ENCODE measurements at places on chromosomes 4 and X.
A peak's percentile ranks its signal among the peaks of the same experiment; 100 is the strongest.

DNA sequence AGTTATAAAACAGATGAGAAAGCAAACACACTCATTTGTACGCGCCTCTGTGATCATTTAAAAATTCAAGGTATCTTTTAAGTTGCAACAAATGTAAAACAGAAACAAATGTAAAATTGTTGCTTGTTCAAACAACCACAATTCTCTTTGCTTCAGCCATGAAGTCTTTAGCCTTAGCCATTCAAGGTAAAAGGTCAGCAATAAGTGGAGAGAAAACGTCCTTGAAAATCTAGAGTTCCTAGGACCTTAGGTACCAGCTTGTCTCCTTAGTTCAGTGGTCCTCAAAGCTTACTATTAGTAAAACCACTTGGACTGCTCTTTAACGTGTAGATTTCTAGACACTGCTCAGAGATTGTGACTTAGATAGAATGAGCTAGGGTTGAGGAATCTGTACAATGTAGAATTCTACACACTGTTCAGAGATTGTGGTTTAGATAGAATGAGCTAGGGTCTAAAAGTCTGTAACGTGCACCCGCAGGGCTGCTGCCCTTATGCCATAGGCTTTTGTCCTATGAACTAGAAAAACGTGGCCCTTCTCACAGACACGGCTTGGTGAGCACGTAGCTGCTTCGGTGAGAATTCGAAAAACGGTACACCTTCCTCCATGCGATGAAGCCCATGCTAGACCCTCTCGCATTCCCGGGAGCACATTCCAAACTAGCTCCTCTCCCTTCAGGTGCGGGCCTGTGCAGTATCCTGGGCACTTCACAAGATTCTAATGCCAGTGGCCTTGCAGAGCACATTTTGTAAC lies 1.7 kb downstream of the PLAC8 start:
- DNase-seq, result peak; percentile 19

DNA sequence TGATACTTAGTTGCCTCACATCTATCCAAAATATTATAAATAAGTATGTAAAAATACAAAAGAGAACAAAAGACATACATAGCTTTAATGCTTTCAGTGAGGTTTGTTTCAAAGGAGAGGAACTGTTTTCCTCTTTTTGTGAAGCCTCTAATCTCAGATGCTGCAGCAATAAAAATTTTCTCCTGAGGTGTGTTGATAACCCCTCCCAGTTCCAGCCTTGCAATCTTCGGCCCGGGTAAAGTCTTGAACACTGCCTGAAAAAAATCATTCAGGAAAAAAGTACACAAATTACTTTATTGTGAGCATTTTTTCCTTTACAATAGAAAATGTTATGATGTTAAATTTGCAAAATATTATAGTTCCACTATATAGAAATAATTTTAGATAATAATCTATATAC lies 8.8 kb downstream of the BBS7 start:
- DNase-seq, result no peak

- DNase-seq, result no peak
Measured at GRCh38 chr4:120796271-120796670, 126.3 kb downstream of the PRDM5 start.

GRCh38 chrX:12197030-12197429 lies 58.8 kb downstream of the FRMPD4 start:
- peak; percentile 15 for DNase-seq

GRCh38 chr4:16772366-16772850 lies 126.0 kb downstream of the LDB2 start:
- no peak for DNase-seq

DNA sequence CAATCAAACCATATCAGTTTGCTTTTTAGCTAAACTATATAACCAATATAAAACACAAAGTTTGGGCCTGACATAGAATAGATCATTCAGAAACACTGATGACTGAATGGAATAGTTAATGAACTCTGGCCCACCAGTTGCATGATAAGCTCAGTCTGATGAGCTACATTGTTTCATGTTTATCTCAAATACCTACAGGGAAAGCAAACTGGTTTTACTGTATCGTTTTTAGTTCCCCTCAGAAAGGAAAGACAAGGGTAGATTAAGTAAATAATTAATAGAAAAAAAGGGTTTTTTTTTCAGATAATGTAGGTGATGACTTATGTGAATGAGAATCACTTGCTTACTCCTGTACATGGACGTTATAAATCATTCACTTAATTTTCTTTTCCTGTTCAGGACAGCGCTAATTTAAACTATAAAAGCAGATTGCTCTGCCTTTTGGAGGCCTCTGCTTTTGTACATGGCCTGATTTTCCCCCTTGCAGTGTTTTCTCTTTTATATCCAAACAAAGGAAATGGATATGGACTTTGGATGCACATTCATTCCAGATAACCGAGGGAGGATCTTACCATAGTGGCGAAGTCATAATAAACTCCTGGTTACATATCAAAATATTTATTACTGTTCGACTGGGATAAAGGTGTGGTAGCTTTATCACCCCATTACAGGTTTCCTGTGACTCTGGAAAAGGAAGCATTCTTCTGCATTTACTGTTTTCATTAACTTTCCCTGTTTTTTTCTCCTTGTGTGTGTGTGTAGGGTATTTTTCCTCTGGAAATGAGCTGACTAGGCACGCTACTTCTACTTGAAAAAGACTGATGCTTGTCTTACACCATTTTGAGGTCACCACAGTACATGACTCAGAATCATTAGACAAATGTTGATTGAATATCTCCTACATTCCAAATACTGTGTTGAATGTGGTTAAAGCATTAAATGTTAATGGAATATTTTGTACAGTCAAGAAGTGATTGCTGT lies 373.1 kb upstream of the HS3ST1 start:
- DNase-seq, result no peak

GRCh38 chr4:25229804-25230203 lies 4.0 kb upstream of the PI4K2B start:
- DNase-seq, result no peak

- peak; percentile 74 for DNase-seq
Measured at GRCh38 chr4:41644288-41644914, 104.1 kb downstream of the PHOX2B start.

GRCh38 chrX:18640686-18641085 lies 31.2 kb downstream of the RS1 start:
- DNase-seq, result no peak

- DNase-seq, result no peak
Measured at GRCh38 chrX:103250977-103251376, 4.0 kb downstream of the TCEAL8 start.

DNA sequence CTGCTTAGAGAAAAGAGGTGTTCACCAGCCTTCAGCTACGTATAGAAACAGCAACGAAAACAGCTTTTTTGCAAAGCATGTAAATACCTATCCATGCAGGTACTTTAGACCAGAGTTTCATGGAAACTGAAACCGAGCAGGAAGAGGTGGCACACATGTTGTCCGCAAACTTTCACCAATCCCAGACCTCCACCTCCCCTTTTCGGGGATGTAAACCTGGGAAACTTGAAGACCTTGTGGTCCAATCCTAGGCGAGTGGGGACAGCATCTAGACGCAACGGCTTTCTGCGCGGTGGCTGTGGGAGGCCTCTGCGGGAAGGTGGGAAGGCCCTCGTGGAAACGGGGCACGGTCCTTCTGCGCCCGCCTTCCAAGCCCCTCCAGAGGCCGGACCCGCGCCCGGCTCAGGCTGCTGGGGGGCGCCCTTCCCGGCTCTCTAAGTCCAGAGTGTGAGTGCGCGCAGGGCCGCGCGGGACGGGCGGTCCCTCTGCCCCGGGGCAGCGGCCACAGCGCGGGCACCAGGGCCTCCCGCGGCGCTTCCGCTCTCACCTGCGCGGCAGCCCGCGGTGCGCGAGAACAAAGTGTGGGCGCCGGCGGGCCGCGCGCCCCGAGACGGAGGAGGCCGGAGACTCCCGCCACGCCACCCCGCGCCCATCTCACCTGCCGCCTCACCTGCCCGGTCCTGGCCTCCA lies 830 bp upstream of the SHROOM2 start:
- DNase-seq, result no peak

DNA sequence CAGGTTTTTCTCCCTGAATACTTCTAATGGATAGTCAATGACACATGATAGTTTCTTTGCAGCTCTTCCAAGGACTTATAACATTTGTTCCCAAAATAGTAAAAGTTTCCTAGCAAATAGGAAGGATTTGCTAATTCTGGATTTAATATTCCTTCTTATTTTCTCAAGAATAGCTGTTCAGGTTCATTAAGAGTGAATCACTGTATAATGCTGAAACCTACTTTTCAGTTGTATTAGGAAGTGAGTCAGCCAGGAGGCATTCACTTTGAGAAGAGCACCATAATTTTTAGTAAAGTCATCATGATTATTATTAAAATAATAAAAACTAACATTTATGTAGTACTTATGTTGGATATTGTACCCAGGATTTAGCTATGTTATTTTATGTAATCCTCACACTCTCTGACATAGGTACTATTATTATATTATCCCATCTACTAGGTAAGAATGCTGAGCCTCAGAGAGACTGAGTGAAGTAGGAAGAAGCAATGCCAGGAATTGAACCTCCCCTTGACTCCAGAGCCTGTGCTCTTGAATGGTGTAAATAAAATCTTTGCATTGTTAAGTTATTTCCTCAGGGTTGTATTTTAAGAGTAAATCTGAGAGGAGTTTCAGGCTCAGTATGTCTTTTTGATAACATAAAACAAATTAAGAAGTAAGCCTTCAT lies 114.8 kb downstream of the REELD1 start:
- DNase-seq, result peak; percentile 33

DNA sequence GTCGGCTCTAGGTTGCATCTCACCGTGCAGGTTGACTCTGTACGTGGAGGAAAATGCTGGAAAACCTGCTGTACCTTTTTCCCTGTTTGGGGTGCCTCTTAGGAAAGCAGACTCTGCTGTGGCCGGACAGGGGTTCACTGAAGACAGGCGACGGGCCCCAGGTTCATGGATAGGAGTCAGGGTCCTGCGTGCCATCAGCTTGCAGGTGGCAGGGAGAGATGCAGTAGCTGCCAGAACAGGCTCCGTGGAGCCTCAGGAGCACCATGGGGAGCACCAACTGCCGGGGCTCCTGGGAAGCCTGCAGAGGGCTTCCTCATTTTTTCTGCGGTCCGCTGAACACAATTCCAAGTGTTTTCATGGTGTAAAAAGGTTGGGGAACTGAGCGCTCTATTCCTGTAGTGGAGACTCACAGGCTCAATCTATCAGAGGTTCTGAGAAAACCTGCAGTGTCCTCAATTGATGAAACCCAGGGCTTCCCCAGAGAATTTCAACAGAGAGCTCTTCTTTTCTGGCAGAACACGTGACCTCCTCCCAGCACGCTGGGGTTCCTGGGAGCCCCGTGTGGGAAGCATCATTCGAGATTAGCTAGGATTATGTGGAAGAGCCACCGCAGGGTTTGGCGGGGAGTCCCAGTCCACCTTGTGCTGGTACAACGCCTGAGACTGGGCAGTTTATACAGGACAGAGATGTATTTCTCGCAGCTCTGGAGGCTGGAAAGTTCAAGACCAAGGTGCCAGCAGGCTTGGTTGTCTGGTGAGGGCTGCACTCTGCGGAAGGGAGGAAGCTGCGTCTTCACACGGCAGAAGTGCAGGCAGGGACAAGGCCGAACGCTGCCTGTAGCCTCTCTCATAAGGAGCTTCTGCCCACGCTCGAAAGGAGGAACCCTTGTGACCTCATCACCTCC lies 1.6 kb downstream of the HTRA3 start:
- no peak for DNase-seq

GRCh38 chr4:17033025-17033767 lies 134.8 kb upstream of the LDB2 start:
- DNase-seq, result no peak

DNA sequence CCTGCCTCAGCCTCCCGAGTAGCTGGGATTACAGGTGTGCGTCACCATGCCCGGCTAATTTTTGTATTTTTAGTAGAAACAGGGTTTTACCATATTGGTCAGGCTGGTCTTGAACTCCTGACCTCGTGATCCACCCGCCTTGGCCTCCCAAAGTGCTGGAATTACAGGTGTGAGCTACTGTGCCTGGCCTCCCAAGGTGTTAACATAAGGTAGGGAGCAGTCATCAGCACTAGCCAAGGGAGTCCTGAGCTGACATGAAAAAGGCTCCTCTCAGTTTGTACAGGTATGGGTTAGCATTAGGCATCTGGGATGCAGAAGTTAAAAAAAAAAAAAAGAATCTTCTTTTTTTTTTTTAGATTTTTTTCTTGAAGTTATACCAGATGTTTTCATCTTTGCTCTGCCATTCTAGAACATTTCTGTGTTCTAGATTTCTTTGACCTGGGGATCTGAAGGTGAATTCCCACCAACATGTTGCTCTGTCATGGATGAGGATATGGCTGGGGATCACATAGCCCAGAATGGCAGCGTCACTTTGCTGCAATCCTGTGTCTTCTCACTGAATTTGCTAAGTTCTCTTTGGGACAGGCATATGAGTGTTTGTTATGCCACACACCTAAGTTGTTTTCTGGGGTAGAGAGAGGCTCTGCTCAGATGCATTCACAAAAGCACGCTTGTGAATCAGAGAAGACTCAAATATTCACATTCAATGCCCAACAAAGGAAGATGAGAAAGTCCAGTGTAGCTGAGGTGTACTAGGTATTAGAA lies 24.4 kb upstream of the PLA2G12A start:
- DNase-seq, result no peak

- no peak for DNase-seq
Measured at GRCh38 chr4:184526228-184526627, 51.9 kb upstream of the IRF2 start.

DNA sequence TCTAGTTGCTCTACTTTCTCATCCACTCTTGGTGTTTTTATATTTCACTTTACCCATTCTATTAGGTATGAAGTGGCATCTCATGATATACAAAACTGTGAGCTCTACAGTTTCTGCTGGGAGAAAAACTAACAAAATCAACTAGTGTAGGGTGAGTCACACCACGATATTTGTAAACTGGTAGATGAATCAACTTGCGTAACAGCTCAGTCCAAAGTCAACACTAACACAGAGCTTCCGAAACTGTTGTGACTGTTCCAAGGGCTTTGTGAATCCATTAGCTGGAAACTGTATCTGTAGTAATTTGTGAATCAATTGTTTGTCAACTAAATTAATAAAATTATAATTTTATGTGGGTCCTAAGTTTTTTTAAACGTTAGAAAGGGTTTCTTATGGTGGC lies 119.8 kb upstream of the TSPAN5 start:
- DNase-seq, result peak; percentile 52

- no peak for DNase-seq
Measured at GRCh38 chrX:42127563-42127962, 204.2 kb upstream of the CASK start.

DNA sequence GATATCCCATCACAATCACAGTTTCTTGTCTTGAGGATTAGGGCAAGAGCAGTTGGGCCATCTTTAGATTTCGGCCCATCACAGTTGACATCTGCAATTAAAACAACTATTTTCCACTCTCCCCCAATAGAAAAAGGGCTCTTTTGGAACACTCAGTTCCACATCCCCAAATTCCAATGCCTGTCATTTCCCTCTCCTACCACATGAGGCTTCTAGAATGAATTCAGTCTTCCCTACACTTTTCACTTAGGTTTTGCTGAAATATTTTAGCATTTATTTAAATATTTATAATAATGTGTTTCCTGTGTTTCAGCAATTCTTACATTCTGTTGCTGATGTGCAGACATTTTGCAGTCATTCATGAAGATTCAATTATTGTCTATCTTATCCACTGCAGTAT lies 118.4 kb downstream of the COX18 start:
- no peak for DNase-seq
